Liver (tissue), 10 donors: ENCODE measurements at places on chromosomes 6 and 20. TPM values are rescaled to one million over a fixed set of nuclear protein-coding genes. Genes with fewer than 3 reads are reported as not detected.

Gene PRR18
- 0.29 TPM for polyA plus RNA-seq

Gene KCNK17
- 0.63 TPM for polyA plus RNA-seq

Gene CRISP2
- not detected for polyA plus RNA-seq

Gene NKX2-2
- not detected for polyA plus RNA-seq

GRCh38 chr6:109197061-109197460, 101.8 kb downstream of the CEP57L1 start:
- no peak for DNase-seq

DNA sequence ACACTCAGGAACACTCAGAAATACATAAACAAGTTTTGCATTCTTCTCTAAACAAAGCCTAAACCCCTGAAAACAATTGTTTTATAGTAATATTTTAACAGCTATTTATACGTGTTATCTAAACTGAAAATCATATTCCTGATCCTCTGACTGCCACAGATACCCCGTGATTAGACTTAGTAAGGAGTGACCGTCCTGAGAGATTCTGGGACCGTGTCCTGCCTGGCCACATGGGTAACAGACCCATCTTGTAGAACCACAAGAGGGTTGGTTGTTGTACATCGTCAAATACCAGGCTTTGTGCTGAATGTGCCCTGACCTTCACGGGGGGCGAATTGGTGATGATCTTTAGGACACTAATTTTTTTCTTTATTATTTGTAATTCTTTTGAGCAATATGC, 214.4 kb downstream of the TMEM242 start:
- no peak for DNase-seq

GRCh38 chr6:109701774-109702173, 10.7 kb downstream of the FIG4 start:
- no peak for DNase-seq
